ENCODE measurements at places on chromosomes 1 and 21.

GRCh38 chr1:151277249-151277648, 4.8 kb upstream of the ZNF687 start:
- DNase-seq: no peak

DNA sequence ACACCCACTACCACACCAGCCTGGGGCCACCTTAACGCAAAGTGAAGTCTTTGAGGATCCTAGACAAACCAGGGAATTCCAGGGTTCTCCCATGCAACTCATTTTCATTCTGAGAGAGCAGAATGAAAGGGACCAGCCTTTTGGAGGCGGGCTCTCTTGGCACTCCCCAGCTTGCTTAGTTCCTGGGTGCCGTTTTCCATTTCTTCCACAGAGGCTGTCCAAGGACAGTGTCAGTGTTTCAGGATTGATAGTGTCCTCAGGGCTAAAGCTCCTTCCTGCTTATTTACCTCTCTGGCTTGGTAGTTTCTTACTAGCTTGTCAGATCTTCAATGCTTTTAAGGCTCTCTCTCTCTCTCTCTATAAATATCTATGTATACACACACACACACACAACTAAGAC, 30.1 kb upstream of the GNG4 start:
- DNase-seq: no peak

- no peak for DNase-seq
Observed at GRCh38 chr1:113390871-113391648, 745 bp downstream of the MAGI3 start.

- no peak for DNase-seq
Observed at GRCh38 chr1:65764052-65764451, 28.6 kb upstream of the PDE4B start.

- no peak for DNase-seq
Observed at GRCh38 chr1:203036537-203036936, 10.2 kb downstream of the PPFIA4 start.

- no peak for DNase-seq
Observed at GRCh38 chr1:32538887-32539583, at the start of gene ZBTB8A. TSS of gene ZBTB8A (plus strand) at chr1:32539427. CDS start at chr1:32592932, 53,505 bp downstream.

DNA sequence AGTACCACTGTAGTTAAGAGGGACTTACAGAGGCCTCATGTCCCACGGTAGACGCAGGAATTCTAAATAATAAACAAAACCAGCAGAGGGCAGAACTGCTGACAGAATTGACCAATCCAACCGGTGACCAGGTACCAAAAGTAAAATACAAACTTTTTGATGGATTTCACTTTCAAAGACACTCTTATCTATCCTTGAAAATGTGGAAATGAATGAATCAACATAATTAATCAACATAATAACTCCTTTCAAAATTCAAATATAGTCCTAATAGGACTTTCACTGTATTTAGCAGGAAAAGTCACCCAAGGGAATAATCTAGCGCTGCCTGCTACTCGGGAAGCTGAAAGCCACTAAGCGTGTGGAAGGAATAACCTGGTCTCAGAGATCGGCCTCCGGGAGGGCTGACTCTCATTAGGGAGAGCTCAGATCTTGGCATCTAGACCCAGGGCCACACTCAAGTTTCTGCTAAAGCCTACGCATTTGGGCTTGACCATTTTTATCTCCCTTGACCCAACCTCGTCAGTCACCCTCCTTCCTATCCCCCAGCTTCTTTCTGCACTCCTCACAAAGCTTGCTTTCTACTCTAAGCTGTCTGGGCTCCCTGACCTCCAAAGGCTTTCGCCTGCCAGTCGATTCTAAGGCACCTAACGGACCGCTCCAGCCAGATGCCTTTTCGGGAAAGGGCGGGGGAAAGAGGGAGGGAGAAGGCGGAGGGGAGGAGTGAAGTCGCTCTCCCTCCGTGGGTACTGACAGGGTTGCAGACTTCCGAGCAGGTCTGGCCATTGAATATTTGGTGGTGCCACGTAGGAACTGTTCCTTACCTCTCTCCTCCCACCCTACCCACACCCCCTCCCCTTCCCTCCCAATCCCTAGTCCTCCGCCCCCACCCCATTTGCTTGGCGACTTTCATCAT, 1.6 kb downstream of the COL11A1 start:
- no peak for DNase-seq

- no peak for DNase-seq
Observed at GRCh38 chr1:204821476-204821875, 49.2 kb upstream of the NFASC start.

DNA sequence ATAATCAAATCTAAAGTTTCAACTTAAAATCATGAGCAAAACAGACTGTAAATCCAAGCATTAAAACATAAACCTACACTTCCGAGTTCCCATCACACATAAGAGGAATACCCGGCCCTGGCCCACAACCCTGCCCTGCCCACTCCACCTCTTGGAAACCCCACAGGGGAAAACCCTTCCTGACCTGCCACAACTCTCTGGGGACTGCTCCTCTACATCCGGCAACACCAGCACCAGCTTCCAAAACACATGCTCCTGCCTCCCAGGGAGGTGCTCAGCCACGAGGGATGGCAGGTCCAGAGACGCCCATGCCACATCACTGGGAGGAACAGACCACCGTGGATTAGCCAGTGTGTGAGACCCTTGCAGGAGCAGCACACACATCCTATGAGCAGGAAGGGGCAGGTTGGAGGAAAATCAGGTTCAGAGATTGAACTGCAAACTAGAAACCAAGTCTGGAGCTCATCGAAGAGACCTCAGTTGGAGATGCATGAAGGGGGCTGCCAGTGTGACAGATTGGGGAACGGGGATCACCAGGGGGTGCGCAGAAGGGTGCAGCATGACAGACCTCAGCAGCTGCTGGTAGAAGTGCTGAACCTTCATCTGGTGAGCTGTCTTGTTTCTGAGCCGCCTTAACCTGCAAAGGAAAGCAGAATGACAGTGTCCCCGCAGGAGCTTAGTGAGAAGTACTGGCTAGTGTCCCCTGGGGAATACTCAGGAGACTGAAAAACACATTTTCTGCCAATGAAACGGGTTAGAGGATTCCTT, 25.8 kb upstream of the LSS start:
- DNase-seq: no peak

DNA sequence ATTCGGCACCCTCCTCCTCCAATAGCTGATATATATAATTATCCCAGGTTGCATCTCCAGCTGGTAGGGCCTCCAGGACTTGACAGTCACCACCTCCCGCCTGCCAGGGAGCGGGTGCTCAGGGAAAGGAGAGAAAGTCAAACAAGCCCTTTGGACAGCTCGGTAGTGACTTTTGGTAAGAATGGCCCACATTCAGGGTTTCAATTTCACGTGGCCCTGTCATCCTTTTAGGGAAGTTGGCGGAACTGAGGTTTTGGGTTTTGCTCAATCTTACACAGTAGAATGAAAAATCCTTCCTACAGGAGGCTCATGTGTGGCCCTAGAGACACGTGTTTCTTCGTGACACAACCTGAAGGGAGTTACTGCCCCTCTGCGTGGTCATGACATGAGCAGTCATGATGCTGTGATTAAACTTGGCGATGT, 44.2 kb downstream of the CAPN8 start:
- no peak for DNase-seq

- no peak for DNase-seq
Observed at GRCh38 chr1:18201997-18202719, 94.6 kb downstream of the IGSF21 start.

DNA sequence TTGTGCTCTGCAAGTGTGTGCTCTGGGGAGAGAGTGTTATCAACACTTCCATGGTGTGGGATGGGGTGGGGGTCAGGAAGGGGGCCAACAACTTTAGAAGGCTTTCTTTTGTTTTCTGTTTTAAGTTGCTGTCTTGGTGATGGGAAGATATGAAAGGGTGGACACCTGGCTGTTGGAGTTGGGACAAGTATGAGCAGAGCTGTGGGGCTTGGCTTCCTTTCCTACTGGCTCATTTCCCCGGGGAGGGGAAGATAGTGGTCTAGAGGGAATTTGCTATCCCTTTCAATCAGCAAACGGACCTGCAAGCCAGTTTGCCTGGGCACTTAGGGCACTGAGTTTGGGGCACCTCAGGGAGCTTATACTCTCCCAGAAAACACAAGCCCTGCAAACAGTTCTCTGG, 19.2 kb downstream of the IER5 start:
- DNase-seq: no peak

GRCh38 chr1:58814251-58815068, 30.6 kb upstream of the JUN start:
- DNase-seq: no peak

- DNase-seq: no peak
Observed at GRCh38 chr1:118963456-118964430, 24.4 kb downstream of the TBX15 start.

DNA sequence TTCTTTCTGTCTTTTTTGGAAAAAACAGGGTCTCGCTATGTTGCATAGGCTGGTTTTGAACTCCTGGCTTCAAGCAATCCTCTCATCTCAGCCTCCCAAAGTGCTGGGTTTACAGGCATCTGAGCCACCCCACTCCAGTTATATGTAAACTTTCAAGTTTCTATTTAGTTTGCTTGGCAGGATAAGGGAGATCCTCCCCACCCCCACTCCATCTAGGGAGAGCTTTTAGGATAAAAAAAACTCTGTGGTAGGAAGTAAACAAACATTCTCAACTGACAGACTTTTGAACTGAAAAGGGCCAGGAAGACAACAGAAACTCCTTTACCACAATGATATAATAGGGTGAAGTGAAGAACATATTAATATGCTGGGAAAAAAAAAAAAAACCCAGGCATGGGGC, 41.0 kb upstream of the ZNF326 start:
- no peak for DNase-seq

DNA sequence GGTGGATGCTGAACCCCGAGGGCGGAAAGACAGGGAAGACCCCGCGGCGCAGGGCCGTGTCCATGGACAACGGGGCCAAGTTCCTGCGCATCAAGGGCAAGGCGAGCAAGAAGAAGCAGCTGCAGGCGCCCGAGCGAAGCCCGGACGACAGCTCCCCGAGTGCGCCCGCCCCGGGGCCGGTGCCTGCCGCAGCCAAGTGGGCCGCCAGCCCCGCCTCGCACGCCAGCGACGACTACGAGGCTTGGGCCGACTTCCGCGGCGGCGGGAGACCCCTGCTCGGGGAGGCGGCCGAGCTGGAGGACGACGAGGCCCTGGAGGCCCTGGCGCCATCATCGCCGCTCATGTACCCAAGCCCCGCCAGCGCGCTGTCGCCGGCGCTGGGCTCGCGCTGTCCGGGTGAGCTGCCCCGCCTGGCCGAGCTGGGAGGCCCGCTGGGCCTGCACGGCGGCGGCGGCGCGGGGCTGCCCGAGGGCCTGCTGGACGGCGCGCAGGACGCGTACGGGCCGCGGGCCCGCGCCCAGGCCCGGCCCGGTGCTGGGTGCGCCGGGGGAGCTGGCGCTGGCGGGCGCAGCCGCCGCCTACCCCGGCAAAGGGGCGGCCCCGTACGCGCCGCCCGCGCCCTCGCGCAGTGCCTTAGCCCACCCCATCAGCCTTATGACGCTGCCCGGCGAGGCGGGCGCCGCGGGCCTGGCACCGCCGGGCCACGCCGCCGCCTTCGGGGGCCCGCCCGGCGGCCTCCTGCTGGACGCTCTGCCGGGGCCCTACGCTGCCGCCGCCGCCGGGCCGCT, 20.7 kb downstream of the FOXO6 start:
- no peak for DNase-seq

DNA sequence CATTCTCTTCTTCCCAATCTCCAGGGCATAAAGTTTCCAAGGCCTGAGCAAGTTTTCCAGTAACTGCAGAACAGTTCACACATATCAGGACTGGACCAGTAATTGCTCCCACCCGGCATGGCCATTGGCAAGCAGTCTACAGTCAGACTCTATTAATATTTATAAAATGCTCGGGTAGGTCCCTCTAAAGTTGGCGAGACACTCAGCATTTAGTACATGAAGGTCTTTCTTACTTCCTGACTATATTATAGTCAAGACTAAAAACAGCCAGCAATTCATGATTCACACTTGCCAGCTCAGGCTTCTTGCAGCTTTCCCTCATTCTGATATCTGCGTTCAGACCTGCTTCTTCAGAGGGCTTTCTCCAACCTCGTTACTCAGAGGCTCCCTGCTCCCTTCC, 25.4 kb downstream of the GADD45A start:
- DNase-seq: no peak

- no peak for DNase-seq
Observed at GRCh38 chr1:24203404-24203803, 16.3 kb upstream of the IFNLR1 start.

DNA sequence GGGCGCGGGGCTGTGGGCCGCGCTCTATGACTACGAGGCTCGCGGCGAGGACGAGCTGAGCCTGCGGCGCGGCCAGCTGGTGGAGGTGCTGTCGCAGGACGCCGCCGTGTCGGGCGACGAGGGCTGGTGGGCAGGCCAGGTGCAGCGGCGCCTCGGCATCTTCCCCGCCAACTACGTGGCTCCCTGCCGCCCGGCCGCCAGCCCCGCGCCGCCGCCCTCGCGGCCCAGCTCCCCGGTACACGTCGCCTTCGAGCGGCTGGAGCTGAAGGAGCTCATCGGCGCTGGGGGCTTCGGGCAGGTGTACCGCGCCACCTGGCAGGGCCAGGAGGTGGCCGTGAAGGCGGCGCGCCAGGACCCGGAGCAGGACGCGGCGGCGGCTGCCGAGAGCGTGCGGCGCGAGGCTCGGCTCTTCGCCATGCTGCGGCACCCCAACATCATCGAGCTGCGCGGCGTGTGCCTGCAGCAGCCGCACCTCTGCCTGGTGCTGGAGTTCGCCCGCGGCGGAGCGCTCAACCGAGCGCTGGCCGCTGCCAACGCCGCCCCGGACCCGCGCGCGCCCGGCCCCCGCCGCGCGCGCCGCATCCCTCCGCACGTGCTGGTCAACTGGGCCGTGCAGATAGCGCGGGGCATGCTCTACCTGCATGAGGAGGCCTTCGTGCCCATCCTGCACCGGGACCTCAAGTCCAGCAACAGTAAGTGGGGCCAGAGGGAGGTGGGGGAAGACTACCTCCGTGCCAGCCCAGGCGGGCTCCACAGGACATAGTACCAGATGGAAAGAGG, 808 bp downstream of the MAP3K21 start:
- no peak for DNase-seq

DNA sequence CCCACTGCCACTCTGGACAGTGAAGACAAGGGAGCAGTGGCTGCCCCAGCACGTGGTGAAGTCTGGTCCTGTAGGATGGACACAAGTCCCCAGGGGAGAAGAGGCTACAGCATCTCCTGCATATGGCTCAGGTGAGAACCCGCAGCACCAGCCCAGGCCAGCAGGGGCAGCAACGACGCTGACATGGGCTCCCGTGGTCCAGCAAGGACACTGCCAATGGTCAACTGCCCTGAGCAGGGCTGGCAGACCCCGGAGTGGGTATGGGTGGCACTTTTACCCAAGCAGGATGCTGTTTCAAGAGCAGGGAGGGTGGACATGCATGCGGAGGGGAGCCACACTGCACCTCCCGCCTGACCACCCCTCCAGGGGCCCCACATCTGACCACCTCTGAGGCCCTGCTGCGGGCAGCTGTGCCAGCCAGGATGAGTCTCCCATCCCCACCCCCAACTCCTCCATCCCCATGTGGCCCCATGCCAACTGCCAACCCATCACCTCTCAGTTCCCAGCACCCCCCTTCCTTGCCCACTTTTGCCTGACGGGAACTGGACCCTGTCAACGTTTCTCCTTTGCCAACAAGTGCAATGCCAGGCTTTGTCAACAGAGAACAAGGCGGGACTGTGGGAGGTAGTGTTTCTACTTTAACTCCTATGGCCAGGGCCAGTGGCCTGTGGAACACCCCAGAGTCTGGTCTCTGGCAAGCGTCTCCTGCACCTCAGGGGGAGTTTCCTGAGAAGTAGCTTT, 8.6 kb downstream of the MORN1 start:
- no peak for DNase-seq
